GM12878 (cell line): ENCODE measurements at places on chromosomes 7 and 10. TPM values are rescaled to one million over a fixed set of nuclear protein-coding genes. Genes with fewer than 3 reads are reported as not detected.

The HDAC9 gene
- total RNA-seq: 0.92 and 1.9 TPM in 2 replicates

The C10orf53 gene
- total RNA-seq: not detected in 2 replicates

The RASA4B gene
- 12.7 and 14.8 TPM in 2 replicates for total RNA-seq

DNA sequence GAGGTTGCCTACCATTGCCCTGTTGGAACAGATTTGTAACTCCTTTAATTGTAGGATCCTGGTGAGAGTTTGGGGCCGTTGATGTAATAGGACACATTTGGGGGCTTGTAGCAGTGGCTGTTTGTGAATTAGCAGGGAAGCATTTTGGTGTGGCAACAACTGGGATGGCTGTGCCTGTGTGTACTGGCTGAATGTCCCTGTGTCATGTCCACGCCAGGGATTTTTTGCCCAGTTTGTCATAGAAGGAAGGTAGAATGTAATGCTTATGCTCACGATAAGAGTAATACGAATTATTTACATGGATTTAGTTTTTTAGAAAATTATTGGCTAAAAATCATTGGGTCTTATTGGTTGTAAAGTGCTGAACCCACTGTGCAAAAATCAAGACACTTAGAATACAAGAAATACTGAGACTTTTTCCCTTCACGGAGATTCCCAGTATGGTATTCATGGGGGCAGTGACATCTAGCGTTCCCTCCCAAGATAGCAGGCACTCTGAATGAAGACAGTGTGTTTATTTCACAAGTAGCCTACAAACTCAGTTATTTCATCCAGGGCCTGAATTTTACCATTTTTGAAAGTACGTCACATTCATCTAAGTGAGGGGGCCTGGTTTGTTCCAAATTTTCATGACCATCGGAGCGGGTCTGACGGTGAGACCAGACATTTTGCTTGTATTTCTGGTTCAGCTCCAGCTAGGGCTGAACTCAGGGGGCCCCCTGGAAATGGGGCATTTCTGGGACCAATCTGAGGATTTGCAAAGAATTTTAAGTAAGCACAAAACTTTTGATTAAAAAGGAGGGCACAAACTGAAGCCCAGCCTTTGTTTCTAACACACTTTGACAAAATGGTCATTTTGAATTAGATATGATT, 74.7 kb downstream of the CACNB2 start:
- no peaks in the 10 kb centered on the region for H3K36me3 ChIP-seq
- no peaks in the 10 kb centered on the region for H3K4me1 ChIP-seq
- no peaks in the 10 kb centered on the region; the same call in 1 of the 2 replicates for H3K27me3 ChIP-seq
- no peak overlapping the region for H3K27ac ChIP-seq

The HOXA13 gene
- total RNA-seq: not detected in 2 replicates

DNA sequence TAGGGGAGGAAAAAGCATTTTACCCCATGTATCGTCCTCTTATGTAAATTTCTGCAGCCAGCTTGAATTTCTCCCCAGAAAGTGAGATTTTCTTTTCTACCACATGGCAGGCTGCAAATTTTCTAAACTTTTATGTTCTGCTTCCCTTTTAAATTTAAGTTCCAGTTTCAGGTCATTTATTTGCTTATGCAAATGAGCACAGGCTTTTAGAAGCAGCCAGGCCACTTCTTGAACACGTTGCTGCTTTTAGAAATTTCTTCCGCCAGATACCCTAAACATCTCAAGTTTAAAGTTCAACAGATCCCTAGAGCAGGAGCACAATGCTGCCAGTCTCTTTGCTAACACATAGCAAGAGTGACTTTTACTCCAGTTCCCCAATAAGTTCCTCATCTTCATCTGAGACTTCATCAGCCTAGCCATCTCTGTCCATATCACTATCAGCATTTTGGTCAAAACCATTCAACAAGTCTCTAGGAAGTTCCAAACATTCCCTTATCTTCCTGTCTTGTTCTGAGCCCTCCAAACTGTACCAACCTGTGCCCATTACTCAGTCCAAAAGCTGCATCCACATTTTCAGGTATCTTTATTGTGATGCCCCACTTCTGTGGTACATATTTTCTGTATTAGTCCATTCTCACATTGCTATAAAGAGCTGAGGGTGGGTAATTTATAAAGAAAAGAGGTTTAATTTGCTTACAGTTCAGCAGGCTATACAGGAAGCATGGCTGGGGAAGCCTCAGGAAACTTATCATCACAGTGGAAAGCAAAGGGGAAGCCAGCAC, 16.3 kb downstream of the EZH2 start:
- no peaks in the 10 kb centered on the region for H3K27me3 ChIP-seq
- no peak for DNase-seq
- peak overlapping the region; percentile 18; the same call in 1 of the 2 replicates for H3K27ac ChIP-seq

- no peak overlapping the region for H3K4me3 ChIP-seq
- no peaks in the 10 kb centered on the region for H3K4me1 ChIP-seq
- H3K36me3 ChIP-seq: no peaks in the 10 kb centered on the region
- no peak overlapping the region for H3K27ac ChIP-seq
Observed at GRCh38 chr7:101594790-101595189, 34.3 kb downstream of the MYL10 start.

DNA sequence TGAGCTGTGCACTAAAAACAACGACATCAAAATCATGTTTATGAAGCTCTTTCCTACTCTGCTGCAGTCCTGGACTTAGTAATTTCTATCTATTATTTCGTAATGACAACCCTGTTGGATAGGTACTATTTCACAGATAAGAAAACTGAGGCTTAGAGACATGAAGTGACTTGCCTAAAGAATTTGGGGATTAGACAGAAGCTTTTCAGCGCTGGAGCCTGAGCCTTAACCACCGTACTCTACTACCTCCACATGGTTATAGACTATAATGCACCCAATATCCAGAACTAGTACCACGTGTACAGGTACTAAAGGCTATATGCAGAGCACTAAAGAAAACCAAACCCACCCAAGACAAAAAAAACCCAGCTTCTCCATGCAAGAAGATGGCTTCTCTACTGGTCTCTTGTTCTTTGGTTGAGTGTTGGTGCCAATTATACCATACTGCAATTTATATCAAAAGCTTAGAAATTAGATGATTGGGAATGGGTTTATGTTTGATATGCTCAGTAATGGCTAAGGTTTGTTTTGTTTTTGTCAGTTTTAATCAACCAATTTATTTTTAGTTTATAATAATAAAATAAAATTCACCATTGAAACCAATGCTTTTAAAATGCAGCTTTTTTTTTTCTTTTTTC, 6.5 kb upstream of the SNX10 start:
- H3K27ac ChIP-seq: no peak overlapping the region
- no peaks in the 10 kb centered on the region for H3K27me3 ChIP-seq
- H3K36me3 ChIP-seq: no peaks in the 10 kb centered on the region
- DNase-seq: no peak
- H3K4me1 ChIP-seq: no peaks in the 10 kb centered on the region

DNA sequence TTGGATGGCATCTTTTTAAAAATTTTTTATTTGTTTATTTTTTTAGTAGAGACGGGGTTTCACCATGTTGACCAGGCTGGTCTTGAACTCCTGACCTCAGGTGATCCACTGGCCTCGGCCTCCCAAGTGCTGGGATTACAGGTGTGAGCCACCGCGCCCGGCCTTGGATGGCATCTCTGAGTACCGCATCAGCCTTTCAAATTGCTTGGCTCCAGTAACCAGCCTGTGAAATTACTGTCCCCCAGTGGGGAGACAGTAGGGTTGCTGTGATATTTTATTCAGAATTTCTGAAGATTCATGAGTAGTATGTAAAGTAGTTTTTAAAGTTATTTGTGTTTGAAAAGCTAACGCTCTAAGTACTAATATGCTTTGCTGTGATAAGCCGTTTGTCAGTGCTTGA, 1.2 kb downstream of the NUB1 start:
- H3K4me3 ChIP-seq: peak overlapping the region; percentile 65
- H3K36me3 ChIP-seq: no peaks in the 10 kb centered on the region
- no peaks in the 10 kb centered on the region for H3K27me3 ChIP-seq
- DNase-seq: no peak
- H3K27ac ChIP-seq: peak overlapping the region; percentile 77

GRCh38 chr10:111211706-111212105, 134.9 kb downstream of the ADRA2A start:
- DNase-seq: no peak
- no peak overlapping the region for H3K27ac ChIP-seq
- H3K4me1 ChIP-seq: no peaks in the 10 kb centered on the region
- H3K4me3 ChIP-seq: no peak overlapping the region
- H3K27me3 ChIP-seq: no peaks in the 10 kb centered on the region
- H3K36me3 ChIP-seq: no peaks in the 10 kb centered on the region

GRCh38 chr7:149440222-149440621, 20.6 kb downstream of the ZNF777 start:
- H3K36me3 ChIP-seq: peaks cover 15% of the 10 kb centered on the region; the same call in 1 of the 2 replicates
- no peak overlapping the region for H3K27ac ChIP-seq
- no peaks in the 10 kb centered on the region for H3K4me1 ChIP-seq
- no peak overlapping the region for H3K4me3 ChIP-seq
- no peaks in the 10 kb centered on the region for H3K27me3 ChIP-seq
- no peak for DNase-seq

The FAM25C gene
- not detected in 2 replicates for total RNA-seq

The MACC1 gene
- 26.6 and 27.6 TPM in 2 replicates for total RNA-seq

DNA sequence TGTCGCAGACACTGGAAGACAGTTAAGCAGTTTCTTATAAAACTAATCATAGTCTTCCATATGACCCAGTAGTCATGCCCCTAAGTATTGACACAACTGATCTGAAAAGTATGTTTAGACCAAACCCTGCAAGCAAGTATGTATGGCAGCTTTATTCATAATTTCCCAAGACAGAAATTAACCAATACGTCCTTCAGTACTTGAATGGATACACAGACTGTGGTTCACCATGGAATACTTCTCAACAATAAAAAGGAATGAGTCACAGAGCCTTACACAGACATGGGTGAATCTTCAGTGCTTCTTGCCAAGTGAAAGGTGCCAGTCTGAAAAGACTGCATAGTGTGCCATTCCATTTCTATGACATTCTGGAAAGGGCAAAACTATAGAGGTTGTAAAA, 50.2 kb upstream of the AKR1E2 start:
- no peak overlapping the region for H3K27ac ChIP-seq
- H3K36me3 ChIP-seq: no peaks in the 10 kb centered on the region
- no peaks in the 10 kb centered on the region for H3K4me1 ChIP-seq
- DNase-seq: no peak
- H3K27me3 ChIP-seq: no peaks in the 10 kb centered on the region

GRCh38 chr10:934746-935406, 3.4 kb upstream of the LARP4B start:
- DNase-seq: no peak
- H3K36me3 ChIP-seq: no peaks in the 10 kb centered on the region
- no peak overlapping the region for H3K4me3 ChIP-seq
- no peaks in the 10 kb centered on the region for H3K27me3 ChIP-seq
- H3K27ac ChIP-seq: no peak overlapping the region

The NYAP1 gene
- 0.15 and 0.19 TPM in 2 replicates for total RNA-seq
